Activated CD4-positive, alpha-beta T cell treated with anti-CD3 and anti-CD28 coated beads, Interleukin-2, amount 10 ng/mL, durations not matched to agents 7 days and 5 days (primary cell): ENCODE measurements at places on chromosomes 3 and 15. TPM values are rescaled to one million over a fixed set of nuclear protein-coding genes. Genes with fewer than 3 reads are reported as not detected.
A peak's percentile ranks its signal among the peaks of the same experiment; 100 is the strongest.

OR5H15 gene
- not detected for total RNA-seq

ISLR2 gene
- not detected for total RNA-seq

CDC25A gene
- total RNA-seq, result 23.4 TPM

NCEH1 gene
- total RNA-seq, result 6.8 TPM

CPN2 gene
- total RNA-seq, result not detected

TMIE gene
- 1.6 TPM for total RNA-seq

DNA sequence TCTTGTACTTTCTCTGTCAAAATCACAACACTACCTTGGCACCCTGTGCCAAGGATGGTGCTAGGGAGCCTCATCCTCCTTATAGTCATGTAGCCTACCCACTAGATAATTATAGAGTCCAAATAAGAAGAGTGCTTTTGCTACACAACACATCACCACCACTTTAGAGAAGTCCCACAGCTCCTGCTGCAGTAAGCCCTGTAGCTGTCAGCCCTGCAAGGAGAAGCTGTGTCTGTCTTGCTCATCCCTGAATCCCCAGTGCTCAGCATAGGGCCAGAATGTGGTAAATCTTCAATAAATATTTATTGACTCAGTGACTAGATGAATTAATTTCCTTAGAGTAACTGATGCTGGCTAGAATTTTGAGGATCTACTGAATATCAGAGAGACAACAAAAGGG is 190.8 kb downstream of the ZNF621 start:
- no peak for DNase-seq

DNA sequence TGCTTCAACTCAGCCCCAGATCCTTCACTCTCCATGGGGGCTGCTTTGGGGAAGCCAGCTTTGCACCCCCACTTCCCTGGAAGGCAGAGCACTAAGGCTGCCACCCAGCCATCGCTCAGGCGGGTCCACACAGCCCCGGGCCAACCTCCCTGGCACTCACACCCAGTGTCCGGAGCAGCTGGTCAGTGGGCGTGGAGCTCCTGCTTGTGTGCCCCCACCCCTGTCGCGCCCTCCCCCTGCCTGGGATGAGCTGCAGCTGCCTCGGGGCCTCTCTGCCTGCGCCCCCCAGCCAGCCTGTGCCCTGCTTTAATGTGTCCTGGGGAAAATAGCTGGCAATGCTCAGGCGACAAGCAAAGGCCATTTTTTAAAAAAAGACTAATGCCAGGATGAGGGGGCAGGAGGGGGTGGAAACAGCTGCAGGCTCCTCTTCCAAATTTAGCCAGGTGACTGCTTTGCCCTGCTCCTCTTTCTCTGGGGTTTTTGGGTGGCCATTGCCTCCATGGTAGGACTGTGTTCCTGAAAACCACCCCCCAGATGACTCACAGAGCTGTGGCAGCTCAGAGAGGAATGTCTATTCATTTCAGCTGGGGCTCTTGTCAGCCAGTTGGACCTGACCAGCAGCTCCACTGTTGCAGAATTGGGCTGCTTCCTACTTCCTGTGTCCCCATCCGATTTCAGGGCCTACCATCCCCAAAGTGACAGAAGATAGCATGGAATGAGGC is 65.0 kb downstream of the CEMIP start:
- no peak for DNase-seq

- no peak for DNase-seq
Observed at GRCh38 chr3:73115806-73116205, 54.3 kb downstream of the EBLN2 start.

- DNase-seq, result peak; percentile 55
Observed at GRCh38 chr15:67100801-67101581, 35.6 kb downstream of the SMAD3 start.

DNA sequence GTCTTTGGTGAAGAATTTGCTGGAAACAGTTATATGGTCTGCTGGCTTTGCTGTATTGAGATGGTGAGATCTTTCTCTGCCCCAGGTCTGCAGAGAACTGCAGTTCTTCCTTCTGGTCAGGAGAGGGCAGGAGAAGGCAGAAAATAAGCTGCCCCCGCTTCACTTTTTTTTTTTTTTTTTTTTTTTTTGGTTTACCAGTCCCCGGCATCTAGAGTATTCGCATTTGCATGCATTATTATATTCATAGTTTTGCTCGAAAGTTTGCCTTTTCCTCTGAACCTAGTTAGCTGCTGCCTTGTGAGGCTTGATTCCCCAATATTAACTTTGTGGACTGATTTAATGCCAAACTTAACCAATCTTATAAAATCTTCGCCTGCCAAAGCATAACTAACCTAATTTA is 10.6 kb upstream of the PARL start:
- peak; percentile 52 for DNase-seq

GRCh38 chr3:3110299-3110630 is at the start of gene IL5RA:
Gene IL5RA, minus strand, starts transcription at chr3:3110374. Its CDS starts 5,390 bp downstream, at chr3:3104984.
- peak; percentile 9 for DNase-seq

GRCh38 chr3:150599611-150600297 is 3.4 kb upstream of the SELENOT start:
- DNase-seq, result no peak
